ENCODE measurements at places on chromosomes 11 and 22.
A peak's percentile ranks its signal among the peaks of the same experiment; 100 is the strongest.

GRCh38 chr11:122807731-122808477, 30.4 kb upstream of the CRTAM start:
- DNase-seq: no peak

DNA sequence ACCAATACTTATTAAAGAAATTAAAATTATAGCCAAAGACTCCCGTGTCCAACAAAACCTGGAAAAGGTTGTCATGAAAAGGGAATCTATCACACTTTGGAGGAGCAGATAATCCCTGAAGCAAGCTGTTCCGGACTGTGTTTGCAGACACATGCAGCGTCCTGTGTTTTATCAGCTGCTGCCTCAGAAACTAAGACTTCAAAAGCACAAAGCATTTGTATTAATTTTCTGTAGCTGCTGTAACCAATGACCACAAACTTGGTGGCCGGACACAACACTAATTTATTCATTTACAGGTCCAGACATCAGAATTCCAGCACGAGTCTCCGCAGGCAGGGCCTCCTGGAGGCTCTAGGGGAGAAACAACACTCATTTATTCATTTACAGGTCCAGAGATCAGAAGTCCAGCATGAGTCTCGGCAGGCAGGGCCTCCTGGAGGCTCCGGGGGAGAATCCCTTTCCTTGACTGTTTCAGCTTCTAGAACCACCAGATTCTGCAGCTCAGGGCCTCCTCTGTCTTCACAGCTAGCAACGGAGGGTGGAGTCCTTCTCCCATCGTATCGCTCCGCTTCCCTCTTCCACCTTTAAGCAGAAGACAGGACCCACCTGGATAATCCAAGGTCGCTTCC, 465.3 kb downstream of the BRD1 start:
- no peak for DNase-seq

- no peak for DNase-seq
Observed at GRCh38 chr11:105206633-105207032, 67.1 kb upstream of the CARD18 start.

DNA sequence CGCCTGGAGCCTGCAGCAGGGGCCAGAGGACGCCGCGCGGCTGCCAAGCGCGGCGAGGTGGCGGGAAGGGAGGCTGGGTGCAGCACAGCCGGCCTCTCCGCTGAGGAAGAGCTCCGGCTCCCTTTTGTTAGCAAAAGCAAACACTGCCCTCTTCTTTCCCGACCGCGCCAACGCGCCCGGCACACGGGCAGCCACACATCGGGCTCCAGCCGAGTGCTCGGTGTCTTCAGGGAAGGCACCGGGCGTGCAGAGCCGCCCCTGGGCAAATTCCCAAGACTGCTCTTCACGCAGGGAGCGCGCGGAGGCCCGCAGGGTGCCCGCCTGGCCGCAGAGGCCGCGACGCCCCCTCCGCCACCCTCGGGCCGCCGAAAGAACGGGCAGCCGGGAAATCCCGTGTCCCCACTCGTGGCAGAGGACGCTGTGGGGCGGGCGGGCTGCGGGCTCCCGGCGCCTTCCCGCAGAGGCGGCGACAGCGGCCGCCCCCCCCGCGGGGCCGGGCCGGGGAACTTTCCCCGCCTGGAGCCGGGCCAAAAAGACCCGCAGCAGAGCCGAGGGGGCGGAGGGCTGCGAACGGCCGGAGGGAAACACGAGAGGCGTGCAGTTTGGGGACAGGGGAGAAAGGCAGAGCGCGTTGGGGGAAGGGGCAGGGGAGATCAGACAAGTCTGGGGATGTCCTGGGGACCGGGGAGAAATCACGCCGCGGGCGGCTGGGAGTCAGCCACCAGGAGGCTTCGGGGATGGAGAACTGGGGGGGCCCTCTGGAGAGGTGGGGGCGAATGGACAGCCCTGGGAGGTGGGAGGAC, 931 bp downstream of the CADM1 start:
- DNase-seq: peak; percentile 26

- no peak for DNase-seq
Observed at GRCh38 chr11:14144934-14145333, 182.4 kb downstream of the SPON1 start.

DNA sequence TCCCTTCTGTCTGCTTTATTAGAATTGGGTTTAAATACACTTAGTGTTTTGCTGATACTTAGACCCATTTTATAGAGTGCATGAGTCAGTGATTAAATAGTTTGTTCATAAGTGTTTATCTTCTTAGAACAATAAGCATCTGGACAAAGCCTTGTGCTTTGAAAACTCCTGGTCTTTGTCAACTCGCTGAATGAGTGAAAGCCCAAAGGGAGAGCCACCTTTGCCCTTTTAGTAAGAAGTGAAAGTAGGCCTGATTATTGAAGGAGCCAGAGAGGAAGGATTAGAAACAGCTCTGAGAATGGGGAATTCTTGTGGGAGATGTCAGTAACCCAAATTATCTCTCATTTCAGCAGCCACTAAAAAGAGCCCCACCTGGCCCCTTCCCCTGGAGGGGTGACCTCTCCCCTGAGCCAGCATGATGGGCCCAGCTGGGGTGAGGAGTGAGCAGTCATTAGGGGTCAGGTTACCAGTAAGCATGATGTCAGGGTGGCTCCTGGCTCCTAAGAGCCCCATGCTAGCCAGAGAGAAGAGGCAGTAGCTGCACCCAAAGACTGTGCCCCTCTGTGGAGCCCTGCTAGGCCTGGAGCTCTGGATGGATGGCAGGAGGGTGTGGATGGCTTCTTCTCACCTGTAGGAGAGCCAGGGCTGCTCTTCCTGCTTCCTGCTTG, 125.1 kb upstream of the E2F8 start:
- no peak for DNase-seq

GRCh38 chr11:42996421-42997307, 315.1 kb upstream of the API5 start:
- DNase-seq: no peak

GRCh38 chr22:47333625-47334024, 571.2 kb downstream of the TBC1D22A start:
- no peak for DNase-seq

- no peak for DNase-seq
Observed at GRCh38 chr11:43072096-43072495, 239.7 kb upstream of the API5 start.

GRCh38 chr11:131351848-131352247, 18.6 kb upstream of the NTM start:
- DNase-seq: no peak

- no peak for DNase-seq
Observed at GRCh38 chr11:104339380-104339831, 175.5 kb upstream of the PDGFD start.

DNA sequence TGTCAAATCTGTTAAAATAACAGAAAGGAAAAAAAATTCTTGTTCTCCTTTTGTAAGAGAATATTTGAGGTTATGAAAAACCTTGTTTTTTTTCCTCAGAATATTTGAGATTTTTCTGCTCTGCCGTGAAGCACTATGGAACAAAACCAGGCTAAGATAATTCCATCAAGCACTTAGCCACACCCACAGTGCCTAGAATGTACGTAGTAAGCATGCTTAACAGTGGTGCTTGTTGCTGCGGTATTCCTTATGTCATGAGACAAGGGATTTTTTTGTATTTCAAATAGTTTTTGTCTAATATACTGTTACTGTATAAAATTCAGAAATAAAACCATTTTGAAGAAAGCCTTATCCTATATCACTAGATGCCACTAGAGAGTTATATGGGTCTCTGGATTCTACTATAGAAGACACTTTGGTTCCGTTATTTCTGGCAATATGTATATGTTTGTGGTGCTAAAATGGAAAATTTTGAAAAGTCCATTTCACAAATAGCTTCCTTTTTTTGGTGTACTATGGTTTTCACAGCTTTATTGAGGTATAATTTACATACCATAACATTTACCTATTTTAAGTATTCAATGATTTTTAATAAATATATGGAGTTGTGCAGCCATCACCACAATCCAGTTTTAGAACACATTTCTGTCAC, 23.7 kb downstream of the PDHX start:
- no peak for DNase-seq

DNA sequence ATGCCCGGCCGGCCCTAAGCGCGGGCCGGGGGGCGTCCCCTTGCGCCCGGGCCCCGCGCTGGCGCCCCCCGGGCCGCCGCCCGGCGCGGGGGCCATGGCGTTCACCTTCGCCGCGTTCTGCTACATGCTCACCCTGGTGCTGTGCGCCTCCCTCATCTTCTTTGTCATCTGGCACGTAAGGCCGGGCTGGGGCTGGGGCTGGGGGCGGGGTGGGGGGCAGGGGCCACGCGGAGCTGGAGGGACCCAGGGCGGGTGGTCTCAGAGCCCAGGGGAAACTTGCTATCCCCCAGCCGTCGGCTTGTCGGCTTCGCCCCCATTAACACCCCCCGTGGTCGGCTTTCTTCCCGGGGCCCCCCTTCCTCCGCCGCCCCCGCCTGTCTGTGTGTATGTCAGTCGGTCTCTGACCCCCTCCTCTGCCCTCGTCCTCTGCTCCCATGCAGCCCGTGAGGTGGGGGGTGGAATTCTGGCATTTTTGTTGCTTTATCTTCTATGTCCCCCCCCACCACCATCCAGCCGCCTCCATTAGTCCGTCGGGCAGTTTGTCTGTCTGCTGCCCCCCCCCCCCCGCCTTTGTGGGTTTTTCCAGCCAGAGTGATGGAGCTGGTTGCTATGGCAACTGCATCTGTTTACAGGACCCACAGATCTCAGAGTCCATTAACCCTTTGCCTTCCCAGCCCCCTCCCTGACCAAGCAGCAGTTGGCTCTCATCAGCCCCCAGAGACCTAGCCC, 552 bp downstream of the CNIH2 start:
- no peak for DNase-seq
